ENCODE measurements at places on chromosomes 12 and 14.

- DNase-seq, result no peak
Observed at GRCh38 chr14:103732868-103733620, 17.4 kb downstream of the ZFYVE21 start.

GRCh38 chr14:63438065-63438757 lies 105.0 kb downstream of the PPP2R5E start:
- DNase-seq, result no peak

GRCh38 chr12:126027825-126028224 lies 962.6 kb downstream of the AACS start:
- no peak for DNase-seq

DNA sequence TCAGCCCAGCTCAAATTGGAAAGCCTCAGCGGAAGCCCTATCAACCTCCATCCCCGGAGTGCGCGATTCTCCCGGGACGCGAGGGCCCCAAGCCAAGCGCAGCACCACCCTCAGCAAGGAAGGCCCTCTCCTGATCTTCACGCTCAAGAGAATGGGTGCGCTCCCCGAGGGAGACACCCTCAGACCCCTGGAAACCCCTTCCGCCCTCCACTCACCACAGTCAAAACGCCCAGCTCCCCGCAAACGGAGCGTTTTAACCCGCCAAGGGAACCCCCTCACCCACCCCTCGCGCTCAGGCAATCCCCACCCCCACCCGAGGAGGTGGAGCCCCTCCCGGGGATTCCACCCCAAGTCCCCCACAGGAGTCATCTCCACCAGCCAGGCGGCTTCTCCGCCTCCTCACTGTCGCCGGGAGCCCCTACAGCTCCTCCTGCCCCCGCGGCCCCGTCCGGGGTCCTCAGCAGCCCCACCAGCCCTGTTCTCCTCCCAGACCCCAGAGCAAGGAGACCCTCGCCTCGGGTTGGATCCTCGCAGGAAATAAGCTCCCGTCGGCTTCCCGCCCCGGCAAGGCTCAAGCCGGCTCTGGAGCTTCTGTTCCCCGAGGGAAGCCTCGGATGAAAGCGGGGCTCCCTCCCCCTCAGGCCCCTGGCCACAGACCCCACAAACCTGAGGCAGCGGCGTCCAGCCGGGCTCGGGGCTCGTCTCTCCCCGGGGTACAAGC lies 507 bp downstream of the BAZ2A start:
- DNase-seq, result peak; percentile 18

GRCh38 chr12:10033783-10034545 lies 3.5 kb downstream of the CLEC9A start:
- DNase-seq, result no peak

- peak; percentile 33 for DNase-seq
Observed at GRCh38 chr14:75906680-75907280, 75.0 kb downstream of the TGFB3 start.

DNA sequence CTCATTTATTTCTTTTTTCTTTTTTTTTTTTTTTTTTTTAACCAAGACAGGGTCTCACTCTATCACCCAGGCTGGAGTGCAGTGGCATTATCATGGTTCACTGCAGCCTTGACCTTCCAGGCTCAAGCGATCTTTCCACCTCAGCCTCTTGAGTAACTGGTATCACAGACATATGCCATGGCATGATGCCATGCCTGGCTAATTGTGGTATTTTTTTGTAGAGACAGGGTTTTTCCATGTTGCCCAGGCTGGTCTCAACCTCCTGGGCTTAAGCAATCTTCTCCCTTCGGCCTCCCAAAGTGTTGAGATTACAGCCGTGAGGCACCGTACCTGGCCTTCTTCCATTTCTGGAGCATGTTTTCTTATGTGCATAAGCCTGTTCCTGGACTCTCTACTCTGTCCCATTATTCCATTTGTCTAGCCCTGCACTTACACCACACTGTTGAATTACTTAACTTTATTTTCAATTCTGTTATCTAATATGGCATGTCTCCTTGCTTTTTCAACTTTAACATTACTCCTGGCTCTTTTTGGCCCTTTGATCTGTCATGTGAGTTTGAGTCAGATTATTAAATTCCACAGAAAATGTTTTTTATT lies 47.9 kb upstream of the PTGDR start:
- no peak for DNase-seq

GRCh38 chr14:90159146-90159545 lies 97.2 kb upstream of the PSMC1 start:
- no peak for DNase-seq

DNA sequence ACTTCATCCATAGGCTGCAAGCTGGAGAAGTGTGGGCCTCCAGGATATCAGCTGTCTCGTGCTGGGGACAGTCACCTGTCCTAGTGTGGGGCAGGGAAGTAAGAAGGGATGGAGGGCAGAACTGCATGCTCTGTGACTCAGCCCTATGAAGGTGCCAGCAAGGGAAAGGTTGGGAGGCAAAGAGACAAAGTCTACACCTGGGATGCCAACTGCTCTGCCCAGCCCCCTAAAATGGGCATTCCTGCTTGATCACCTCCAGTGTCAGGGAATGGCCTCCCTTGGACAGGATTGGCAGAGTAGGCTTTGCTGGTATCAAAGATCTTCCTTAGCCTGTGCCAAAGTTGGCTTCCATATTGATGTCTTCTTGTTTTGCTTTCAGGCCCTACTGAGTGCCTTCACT lies 335.0 kb downstream of the BCL11B start:
- DNase-seq, result no peak

DNA sequence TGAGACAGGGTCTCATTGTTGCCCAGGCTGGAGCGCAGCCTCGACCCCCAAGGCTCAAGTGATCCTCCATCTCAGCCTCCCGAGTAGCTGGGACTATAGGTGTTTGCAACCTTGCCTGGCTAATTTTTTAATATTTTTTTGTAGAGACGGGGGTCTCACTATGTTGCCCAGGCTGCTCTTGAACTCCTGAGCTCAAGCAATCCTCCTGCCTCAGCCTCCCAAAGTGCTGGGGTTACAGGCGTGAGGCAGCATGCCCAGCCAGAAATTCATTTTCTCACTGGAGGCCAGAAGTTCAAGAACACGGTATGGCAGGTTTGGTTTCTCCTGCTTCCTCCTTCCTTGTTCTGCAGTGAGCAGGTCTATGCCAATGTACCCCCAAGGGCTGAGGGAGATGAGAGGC lies 3.7 kb downstream of the RNASE1 start:
- DNase-seq, result no peak

GRCh38 chr14:33682760-33683159 lies 268.1 kb downstream of the EGLN3 start:
- DNase-seq, result no peak

Data from activated T-helper 1 cell treated with Interleukin-2 at 50 U/mL for 16 hours (primary cell).